Fibroblast of mammary gland (primary cell): ENCODE measurements at places on chromosomes 2 and 18.

GRCh38 chr18:22275706-22276333 lies 106.4 kb downstream of the GATA6 start:
- no peak for DNase-seq

GRCh38 chr2:151922845-151923666 lies 94.8 kb upstream of the ARL5A start:
- peak; percentile 9 for DNase-seq

DNA sequence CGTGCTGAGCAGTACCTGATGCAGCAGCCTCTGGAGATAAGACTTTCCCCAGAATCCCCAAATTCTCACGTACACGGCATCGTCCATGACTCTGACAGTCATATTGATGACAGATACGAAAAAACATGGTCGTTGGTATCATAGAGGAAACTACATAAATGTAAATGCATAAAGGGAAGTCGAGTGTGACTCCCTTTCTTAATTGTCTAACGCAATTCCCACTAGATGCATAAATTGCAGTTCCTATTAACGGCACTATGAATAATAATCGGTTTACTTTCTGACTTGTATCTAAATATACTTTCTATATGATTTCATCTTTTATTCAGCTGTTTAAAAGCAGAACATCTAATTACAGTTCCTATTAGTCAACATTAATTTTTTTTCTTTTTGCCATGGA lies 322.6 kb upstream of the REV1 start:
- no peak for DNase-seq

DNA sequence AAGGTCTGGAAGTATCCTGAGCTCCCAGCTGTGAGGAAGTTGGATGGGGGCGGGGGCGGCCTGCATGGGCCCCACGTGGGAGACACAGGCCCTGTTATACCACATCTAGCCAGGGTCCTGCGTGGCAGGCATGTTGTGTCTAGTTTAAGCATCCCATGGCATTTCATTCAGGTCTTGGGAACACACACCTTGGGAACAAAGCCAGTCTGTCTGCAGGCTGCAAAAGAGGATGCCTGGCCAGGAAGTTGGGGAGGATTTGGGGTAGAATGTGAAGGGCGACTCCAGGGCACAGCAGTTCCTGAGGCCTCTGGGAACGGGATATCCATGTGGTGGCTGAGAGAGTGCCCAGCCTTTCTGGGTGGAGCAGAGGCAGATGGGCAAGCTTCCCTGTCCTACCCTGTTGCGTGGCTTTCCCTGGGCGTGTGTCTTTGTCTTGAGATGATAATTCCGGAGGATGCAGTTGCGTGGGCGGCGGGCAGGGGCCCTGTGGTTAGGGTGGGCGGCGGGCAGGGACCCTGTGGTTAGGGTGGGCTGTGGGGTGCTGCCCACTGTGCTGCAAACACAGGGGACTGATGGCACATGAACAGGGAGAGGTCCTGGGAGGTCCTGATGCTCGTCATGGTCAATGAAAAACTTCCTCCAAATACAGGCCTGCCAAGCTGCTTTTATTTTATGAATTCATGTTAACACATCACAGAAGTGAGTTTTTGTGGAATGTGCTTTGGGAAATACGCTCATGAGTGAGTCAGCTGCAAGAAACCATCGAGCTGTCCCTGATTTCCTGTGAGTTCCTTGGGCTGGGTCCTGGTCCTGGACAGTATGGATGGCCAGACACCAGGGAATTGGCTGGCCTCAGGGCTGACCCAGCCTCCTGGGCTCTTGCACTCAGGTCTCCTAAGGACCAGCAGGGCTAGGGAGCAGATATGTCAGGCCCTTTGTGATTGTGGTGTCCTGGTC lies 90.0 kb upstream of the HS6ST1 start:
- peak; percentile 92 for DNase-seq

DNA sequence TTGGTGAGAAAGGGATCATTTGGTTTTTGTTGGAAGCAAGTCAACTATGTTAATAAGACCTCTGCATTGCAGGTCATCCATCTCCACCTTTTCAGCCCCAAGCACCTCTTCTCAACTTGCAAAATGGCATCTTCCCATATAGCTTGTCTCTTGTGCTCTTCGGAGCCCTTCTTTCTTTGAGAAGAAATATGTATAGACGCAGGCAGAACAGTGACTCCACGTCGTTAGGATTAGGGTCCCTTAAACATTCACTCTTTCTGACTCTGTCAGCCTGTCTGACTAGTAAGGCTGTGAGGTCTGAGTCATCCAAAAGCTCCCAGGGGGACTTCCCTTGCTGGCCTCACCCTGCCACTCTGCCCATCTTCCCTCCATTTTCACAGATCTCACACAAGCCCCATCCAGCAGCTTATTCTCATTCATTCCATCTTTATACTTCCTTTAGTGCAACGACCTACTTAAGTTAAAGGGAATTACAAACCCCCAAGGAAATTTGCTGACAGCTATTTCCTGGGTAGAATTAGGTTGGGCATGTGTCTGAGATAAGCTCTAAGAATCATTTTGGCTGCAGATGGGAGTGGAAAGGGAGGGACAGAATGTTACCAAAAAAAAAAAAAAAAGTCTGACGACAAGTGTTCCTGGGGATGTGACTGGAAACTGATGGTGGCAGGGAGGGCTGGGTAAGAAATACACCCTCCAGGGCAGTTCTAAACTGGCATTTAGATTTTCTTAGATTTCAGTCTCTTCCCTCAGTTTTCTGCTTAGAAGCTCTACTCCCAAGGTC lies 37.7 kb upstream of the MEX3C start:
- peak; percentile 28 for DNase-seq

- DNase-seq: peak; percentile 99
Measured at GRCh38 chr2:126657636-126658318, 1.8 kb downstream of the GYPC start.

DNA sequence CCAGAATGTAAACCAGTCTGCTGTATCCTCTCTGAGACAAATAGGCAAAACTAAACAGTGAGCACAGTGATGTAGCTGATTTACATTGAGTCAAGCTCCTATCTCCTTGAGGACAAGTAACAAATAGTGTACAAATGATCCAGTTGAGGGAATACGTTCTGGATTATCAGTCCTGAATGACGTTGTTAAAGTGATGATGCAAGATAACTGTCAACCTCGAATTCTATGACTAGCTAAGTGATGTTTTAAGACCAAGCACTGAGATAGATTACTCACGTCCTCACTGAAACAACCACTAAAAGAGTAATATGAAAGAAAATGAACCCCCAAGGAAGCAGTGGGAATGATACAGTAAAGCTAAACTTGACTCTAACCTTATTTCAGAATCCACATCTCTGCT lies 46.8 kb downstream of the SMC6 start:
- peak; percentile 6 for DNase-seq

GRCh38 chr2:99509387-99509786 lies 19.6 kb upstream of the REV1 start:
- DNase-seq: no peak

DNA sequence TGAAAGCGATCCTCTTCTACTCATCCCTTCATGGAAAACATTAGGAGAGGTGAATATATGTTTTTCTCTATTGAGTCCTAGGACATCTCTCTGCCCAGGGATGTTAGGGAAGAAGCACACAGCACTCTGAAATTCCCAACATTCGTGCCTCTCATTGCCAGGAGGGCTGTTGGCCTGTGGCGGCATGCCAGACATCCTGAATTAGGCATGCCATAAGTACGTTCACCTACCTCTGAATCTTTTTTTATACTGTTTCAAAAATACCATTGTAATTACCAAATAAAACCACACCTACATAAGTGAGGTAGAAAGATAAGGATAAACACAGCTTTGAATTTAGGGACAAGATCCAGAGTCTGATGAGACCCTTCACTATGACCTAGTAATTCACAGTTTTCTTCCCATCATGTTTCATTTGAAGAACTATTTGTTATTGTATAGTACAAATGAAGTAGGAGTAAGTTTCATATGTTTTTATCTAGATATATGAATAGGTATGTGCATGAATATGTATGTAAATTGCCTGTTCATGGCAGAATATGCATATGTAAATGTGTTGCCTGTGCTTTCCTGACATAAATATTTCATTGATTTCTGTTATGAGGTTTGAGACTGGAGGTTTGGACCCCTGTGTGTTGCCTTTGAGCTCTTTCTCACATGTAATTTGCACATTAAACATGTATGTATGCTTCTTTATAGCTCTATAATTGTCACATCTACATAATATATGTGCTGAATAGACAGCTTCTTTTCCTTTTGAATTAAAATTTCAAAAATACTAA lies 66.6 kb upstream of the STAM2 start:
- no peak for DNase-seq

DNA sequence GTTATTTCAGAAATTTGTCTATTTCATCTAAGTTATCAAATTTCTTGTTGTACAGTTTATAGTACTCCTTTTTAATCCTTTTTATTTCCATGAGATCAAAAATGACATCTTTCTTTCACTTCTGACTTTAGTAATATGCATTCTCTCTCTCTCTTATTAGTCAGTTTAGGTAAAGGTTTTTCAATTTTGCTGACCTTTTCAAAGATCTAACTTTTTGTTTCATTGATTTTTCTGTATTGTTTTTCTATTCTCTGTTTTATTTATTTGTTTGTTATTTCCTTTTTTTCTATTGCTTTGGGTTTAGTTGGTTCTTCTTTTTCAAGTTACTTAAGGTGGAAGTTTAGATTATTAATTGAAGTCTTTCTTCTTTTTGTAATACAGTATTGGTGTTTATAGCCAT lies 294.2 kb downstream of the CCDC85A start:
- DNase-seq: no peak

DNA sequence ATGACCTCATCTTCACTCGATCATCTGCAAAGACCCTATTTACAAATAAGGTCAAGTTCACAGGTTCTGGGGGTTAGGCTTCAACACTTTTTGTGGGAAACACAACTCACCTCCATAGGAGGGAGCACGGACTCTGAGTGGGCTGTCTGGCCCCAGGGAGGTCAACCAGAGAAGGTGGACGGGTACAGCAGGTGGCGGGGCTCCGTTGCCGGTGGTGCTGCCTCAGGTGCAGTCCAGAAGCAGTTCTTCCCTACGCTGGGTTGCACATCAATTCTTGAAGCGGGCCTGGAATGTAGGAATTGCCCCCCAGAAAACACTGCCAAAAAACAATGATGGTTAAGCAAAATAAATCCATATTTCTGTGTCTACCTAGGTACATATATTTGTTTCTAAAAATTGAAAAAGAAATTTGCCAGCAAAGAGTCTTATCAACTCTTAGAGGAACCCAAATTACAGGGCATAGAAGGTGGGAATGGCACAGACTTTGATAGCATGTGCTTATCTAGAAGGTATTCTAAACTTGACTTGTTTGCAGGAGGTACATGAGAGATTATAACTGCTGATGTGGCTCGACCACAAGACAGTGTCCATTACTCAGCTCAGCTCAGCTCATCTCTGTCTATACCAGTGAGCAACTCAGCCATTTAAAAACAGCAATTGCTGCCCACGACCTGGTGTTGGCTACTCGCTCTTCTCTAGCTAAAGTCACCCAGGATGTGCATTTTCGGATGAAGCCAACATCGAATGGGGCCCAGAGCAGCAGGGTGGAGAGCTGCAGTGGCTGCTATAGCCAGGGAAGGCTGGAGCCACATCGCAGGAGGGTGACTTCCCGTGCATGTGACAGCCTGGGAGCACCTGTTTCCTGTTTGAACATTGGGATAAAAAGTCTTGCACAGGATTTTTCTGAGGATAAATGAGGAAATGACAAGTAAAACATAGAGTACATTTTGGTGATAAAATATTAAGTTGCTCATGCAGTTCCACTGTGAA lies 128.7 kb downstream of the RNF144A start:
- DNase-seq: no peak

- DNase-seq: peak; percentile 70
Measured at GRCh38 chr2:200300638-200301314, 5.7 kb upstream of the SPATS2L start.

GRCh38 chr2:28071221-28071620 lies 180.7 kb downstream of the BABAM2 start:
- DNase-seq: no peak

DNA sequence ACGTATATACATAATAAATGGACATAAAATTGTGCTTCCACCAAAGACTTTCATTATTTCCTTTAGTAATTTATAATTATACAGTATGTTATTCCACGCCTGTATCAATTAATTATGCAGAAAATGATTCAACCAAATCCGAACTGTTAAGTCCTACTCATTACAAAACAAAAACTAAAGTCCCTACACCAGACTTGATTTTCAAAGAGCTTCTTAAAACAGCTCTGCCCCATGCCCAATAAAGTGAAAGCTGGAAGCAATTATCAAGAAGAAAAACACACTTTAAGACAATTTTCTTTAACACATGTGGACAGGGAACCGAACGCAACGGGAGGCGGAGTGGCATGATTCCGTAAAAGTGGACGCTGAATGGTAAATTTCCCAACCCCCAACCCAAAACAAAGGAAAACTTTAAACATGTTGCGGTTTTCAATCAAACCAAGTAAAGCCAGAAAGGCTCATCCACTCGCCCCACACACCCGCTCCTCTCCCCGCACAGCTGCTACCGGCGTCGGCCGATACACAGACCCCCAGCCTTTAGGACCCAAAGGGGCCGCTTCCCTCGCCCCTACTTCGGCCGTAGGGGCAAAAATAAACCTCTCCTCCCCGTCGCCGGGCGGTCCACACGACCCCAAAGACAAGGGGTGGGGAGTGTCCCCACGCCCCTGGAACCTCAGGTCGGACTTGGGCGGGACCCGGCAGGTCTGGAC lies 705 bp downstream of the YES1 start:
- DNase-seq: peak; percentile 29
